ENCODE measurements at places on chromosomes 4 and X. TPM values are rescaled to one million over a fixed set of nuclear protein-coding genes. Genes with fewer than 3 reads are reported as not detected.
A peak's percentile ranks its signal among the peaks of the same experiment; 100 is the strongest.

Gene OPRPN
- total RNA-seq: not detected

Gene VCX3B
- total RNA-seq: not detected

Gene VSIG4
- total RNA-seq: not detected

- no peak for DNase-seq
Observed at GRCh38 chr4:120703908-120704307, 218.6 kb downstream of the PRDM5 start.

DNA sequence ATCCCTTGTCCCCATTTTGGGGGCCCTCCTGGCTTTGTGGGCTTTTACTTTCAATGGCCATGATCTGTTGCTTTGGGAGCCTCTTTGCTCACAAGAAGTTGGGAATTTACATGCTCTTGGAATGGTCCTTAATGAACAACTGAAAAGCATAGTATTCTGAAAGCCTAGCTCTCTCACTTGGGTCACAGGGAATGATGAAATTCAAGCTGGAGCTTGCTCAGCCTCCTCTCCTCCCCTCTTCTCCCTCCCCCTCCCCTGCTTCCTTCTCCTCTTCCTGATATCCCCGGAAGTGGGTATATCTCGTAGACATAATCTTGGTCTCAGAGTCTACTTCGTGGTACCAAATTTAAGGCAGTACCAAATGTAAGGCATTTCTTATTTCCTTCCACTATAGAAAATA, 400.6 kb upstream of the NR3C2 start:
- no peak for DNase-seq

DNA sequence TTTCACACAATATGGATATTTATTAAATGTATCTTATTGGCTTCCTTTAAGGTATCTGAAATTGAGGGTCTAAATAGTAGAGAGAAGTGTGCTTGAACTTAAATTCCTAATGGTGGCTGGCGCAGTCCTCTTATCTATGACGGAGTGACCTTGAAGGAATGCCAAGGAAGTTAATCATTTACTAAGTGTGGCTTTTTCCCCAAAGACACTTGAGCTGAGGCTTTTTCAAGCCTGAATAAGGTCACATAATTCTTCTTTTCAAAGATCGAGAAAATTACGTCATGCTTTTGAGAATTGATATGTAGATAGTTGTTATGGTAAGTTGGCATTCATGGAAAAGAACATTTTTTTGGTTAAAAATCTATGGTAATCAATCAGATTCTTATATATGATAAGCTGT, 11.7 kb upstream of the PRPS2 start:
- DNase-seq: peak; percentile 4

DNA sequence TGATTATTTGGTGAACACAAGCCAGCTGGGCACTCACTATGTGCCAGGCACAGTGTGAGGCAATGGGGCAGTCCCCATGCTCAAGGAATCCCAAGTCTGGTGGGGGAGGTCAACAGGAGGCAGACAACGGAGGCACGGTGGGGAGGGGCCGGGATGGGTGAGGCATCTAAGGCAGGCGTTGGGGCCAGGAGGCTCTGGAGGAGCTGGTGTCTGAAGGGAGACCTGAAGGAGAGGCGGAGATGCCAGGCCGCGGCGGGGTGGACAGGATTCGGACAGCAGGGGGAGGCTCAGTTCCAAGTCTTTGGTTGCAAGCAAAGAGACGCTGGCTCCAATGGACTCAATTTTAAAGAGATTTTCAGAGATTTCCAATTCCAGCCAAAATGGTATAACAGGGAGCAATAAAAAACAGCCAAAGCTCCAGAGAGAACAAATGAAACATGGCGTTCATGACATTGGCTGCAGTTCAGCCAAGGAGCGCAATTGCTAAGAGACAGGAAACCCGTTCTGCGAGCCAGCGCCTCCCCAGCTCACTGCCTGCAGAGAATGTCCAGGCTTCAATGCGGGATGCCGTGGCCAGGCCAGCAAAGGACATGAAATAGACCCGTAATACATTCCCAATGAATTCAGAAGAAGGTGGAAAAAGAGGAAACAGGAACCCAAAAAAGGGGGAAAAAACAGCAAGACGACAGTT, 105.2 kb upstream of the LRPAP1 start:
- DNase-seq: no peak

GRCh38 chr4:162782778-162783525, 383.7 kb downstream of the NAF1 start:
- DNase-seq: no peak

DNA sequence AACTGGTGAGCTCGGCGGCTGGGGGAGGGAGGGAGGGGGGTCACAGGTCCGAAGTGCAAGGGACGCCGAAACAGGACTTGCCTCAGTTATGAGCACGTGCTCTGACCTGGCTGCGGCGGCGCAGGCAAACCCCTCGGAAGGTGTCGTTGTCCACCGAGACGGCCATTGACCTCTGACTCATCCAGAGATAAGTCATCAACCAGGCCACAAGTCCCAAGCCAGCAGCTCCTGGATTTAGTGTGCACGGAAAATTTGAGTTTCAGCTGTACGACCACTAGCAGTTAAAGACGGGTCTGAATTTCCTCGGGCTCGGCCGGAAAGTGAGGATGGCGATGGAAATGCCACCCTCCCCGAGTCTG, 674 bp downstream of the SH3D19 start:
- DNase-seq: peak; percentile 41

All from Daoy (cell line).